ENCODE measurements at places on chromosomes 3 and 15. TPM values are rescaled to one million over a fixed set of nuclear protein-coding genes. Genes with fewer than 3 reads are reported as not detected.
A peak's percentile ranks its signal among the peaks of the same experiment; 100 is the strongest.

The BNC1 gene
- total RNA-seq, result not detected

DNA sequence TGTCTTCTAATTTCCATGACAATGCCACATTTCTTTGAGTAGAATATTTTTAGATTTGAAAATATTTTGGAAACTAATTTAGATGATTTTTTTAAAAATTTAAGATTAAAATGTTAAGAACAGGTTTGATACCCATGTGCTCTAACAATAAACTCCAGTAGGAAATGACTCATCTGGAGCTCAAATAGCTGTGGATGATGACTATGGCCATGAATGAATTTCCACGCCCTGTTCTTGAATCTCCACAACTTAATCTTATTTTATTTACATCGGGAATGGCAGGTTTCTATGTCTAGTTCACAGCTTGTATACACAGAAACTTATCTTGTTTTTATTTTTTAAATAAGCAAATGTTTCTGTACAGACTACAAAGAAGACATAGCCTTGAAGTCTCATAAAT, 726.8 kb downstream of the NAALADL2 start:
- no peak overlapping the region for H3K4me3 ChIP-seq
- no peaks in the 10 kb centered on the region for H3K27me3 ChIP-seq
- no peaks in the 10 kb centered on the region for H3K36me3 ChIP-seq
- H3K27ac ChIP-seq, result no peak overlapping the region
- no peaks in the 10 kb centered on the region for H3K4me1 ChIP-seq

GRCh38 chr3:81997390-81997789, 235.9 kb upstream of the GBE1 start:
- H3K36me3 ChIP-seq, result no peaks in the 10 kb centered on the region
- H3K27ac ChIP-seq, result no peak overlapping the region
- no peaks in the 10 kb centered on the region for H3K4me1 ChIP-seq
- no peaks in the 10 kb centered on the region for H3K27me3 ChIP-seq

DNA sequence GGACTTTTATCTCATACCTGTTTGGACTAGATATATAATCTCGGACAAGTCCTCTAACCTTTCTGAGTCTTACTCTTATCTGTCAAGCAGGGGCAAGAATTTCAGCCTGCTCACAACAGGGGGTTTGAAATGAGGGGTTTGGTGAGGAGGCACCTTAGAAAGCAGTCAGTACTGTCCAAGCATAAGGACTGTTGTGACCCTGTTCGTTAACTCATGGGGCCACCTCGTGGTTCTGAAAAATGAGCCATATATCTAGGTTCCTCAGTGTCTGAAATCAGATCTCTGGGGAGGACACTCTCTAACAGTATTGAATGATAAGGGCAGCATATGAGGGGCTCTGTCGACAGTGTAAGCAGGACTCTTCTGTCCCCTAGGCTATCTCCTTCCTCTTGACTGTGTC, 7.2 kb upstream of the TIMP4 start:
- no peak for DNase-seq
- no peak overlapping the region for H3K27ac ChIP-seq

GRCh38 chr15:61229883-61230180, 730 bp upstream of the RORA start:
- H3K36me3 ChIP-seq, result no peaks in the 10 kb centered on the region
- peaks cover 4% of the 10 kb centered on the region for H3K4me1 ChIP-seq
- no peak overlapping the region for H3K27ac ChIP-seq
- H3K27me3 ChIP-seq, result peaks cover 73% of the 10 kb centered on the region
- H3K4me3 ChIP-seq, result no peak overlapping the region
- no peak for DNase-seq

The GOLGA8S gene
- total RNA-seq, result 0.20 TPM

The GUCA1C gene
- not detected for total RNA-seq

The ARIH2 gene
- total RNA-seq, result 91.0 TPM

The MAGI1 gene
- total RNA-seq, result 0.04 TPM

The ZNF660 gene
- total RNA-seq, result 0.15 TPM

- H3K27ac ChIP-seq, result no peak overlapping the region
- H3K36me3 ChIP-seq, result no peaks in the 10 kb centered on the region
- peaks cover 18% of the 10 kb centered on the region for H3K4me1 ChIP-seq
These were observed 63.9 kb downstream of the TMCC1 start for GRCh38 chr3:129829640-129830039.

- H3K36me3 ChIP-seq, result peaks cover 31% of the 10 kb centered on the region
- DNase-seq, result no peak
- H3K27me3 ChIP-seq, result peaks cover 14% of the 10 kb centered on the region
- no peak overlapping the region for H3K4me3 ChIP-seq
- peaks cover 74% of the 10 kb centered on the region for H3K4me1 ChIP-seq
- peak overlapping the region; percentile 77 for H3K27ac ChIP-seq
These were observed 36.8 kb downstream of the CCR3 start for GRCh38 chr3:46278816-46279672.
